ELF-1 (cell line): ENCODE measurements at places on chromosomes 3 and 15.

DNA sequence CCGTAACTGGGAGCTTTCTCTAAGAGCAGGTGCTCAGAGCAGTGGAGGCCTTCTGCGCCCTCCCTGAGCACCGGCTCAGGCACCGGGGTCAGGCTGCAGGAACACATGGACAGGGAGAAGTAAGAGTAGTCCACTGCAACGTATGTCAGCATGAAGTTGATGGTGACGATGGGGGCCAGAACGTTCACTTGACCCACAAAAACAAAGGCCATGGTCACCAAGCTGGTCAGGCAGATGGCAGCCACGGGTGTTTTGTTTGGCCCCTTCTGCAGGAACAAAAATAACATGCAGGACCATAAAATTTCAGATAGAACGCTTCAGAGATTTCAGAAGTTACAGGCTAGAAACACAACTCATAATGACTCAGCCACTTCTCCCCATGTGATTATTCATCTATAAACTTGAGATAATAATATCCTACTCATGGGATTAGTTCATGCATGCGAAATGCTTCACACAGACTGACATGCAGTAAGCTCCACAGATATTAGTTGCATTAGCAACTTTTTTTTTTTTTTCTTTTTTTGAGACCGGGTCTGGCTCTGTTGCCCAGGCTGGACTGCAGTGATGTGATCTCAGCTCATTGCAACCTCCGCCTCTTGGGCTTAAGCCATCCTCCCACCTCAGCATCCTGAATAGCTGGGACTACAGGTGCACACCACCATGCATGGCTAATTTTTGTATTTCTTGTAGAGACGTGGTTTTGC, 52.2 kb upstream of the HEG1 start:
- no peak for DNase-seq

GRCh38 chr3:123634149-123635051, 49.5 kb upstream of the HACD2 start:
- no peak for DNase-seq

DNA sequence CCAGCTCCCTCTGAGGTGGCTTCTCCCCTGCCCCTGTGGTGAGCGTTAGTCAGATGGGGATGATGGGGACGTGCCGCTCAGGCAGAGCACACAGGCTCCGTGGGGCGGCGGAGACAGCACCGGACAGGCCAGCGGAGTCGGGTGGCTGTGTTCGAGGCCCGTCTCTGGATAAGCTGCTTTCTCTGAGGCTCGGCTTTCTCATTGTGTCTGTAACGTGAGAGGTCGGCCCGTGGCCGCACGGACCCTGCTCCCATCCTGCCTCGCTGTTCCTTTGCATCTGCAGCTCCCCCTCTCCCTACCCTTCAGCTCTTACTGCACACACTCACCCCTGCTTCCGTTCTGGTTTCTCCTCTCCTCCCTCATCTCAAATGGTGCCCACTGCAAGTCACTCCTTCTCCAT, 62.5 kb downstream of the FAM43A start:
- no peak for DNase-seq

DNA sequence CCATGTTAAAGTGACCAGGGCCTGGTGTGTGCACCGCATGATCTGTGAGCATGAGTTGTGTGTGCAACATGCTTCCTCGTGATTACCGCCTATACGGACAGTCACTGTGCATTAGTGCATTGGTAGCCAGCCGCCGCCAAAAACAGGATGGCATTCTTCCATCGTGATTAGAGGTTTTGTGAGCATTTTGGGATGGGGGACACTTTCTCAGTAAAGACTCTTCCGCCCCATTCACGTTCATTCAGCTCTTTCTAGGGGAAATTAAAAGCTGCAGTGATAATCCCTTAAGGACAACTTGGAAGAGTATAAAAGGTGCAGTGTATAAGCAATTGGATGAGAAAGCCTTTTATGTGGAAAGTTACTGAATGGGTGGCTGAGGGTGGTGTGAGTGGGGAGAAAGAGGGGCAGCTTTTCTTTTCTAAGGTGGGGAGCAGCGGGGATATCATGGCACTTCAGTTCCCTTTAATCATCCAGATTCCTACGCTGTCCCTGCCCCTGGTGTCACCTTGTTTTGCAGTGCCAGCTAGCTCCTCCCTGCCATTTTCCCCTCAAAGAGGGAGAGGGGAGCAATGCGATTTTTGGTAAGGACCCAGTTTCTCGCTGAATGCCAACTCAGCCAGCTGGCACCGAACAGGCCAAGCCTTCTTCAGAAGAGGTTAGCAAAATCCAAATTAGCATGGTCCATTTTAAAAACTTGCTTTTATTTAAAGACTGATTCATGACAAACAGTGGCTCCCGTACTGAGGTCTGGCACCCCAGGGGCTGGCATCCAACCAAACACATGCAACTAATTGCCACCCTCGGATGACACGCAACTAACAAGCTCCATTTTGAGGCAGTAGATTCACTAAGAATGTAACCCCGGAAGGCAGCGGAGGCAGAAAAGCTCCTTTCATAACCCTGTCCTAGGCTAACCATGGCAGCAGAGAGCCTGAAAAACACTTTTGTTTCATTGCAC, 447.8 kb downstream of the FHIT start:
- DNase-seq: no peak

GRCh38 chr3:32751377-32751776, 66.4 kb downstream of the CNOT10 start:
- DNase-seq: no peak

DNA sequence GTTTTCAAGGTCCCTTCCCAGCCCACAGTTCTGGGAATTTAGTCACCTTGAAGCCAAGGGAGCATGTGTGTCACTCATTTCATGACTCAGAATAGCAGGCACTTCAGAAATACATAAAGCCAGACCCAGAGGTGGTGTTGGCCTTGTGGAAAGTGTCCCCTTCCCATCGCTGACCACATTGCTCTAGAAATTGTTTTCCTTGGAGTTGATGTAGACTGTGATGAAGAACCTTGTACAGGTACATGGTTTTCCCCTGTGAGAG, 158.8 kb downstream of the SLCO3A1 start:
- no peak for DNase-seq

- DNase-seq: no peak
These were observed 9.9 kb downstream of the PLXNA1 start for GRCh38 chr3:126992776-126993175.

- DNase-seq: no peak
These were observed 58.5 kb upstream of the CCR4 start for GRCh38 chr3:32892625-32893598.

DNA sequence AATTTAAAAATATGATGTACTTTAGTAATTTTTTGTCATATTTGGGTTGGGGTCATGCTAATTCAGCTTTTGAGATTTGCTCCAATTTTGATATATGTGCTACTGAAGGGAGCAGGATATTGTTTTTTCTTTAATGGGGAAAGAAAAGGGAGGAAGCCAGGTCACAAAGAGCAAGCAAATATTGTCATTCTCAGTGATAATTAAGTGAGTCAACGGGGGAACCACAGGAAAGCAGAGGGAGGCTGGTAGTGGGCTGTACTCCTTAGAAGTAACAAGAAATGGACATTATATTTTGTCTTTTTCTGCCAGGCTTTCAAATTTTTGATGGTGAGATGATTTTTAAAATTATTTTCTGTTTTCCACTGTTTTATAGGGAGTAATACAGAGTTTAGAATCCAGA, 45.6 kb upstream of the NMD3 start:
- no peak for DNase-seq

DNA sequence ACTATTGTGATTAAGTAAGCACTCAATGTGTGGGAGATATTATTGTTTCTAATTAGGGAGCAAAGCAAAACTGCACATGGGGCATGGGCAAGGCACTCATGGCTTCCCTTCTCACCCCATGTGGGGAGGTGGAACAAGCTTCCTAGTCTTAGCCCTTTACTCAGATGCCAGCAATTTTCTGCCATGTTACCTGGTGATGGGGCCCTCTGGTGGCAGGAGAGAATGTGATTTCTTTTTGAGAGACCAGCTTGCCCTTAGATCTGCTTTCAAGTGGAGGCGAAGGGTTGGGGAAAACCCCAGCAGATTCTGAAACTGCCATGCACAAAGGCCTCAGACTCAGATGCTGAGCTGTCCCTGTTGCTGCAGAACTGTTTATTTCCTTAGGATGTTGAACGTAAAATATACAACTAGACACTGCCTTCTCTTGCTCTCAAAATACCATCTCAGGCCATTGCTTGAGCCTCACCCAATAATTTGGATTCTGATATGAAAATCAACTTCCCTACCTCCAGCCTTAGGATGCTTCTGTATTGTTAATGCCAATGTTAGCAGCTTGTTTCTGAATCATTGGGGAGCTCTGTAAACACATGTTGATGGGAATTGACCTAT, 130.2 kb upstream of the TPRG1 start:
- DNase-seq: peak; percentile 67

DNA sequence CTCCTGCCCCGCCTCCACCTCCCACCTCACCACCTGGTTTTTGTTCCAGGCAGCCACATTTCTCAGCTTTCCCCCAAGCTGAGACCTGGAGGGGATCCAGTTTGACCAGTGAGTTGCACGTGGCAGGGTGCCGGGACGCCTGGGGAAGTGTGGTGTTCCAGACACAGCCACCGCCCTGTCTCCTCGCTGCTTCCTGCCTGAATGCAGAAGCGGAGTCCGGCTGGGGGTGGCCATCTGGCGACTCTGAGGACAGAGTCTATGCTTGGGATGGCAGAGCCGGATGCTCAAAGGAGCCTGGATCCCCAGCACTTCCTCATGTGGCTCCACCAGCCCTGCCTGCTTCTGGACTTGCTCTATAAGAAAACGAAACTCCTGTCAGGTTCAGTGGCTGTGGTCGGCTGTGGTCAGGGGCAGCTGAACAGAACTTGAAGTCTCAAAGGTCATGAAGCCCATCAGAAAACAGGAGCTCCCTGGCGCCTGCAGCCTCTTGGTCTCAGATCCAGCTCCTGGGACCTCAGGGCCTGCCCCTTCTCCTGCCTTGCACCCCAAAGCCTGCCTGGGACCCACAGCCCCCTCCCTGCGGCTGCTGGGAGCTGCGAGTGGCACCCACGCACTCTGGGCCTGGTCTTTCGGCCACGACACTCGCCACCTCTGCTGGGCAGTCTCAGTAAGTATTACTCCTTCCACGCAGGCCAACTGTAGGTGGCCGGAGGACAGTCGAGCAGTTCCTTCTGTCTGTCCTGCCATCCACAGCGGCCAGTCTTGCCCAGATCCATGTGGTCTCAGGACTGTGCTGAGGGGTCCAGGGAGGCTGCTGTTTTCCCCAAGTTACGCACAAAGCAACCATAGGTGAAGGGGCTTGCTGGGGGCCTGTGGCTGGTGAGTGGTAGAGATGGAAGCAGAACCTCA, 112.8 kb upstream of the MEF2A start:
- DNase-seq: no peak

DNA sequence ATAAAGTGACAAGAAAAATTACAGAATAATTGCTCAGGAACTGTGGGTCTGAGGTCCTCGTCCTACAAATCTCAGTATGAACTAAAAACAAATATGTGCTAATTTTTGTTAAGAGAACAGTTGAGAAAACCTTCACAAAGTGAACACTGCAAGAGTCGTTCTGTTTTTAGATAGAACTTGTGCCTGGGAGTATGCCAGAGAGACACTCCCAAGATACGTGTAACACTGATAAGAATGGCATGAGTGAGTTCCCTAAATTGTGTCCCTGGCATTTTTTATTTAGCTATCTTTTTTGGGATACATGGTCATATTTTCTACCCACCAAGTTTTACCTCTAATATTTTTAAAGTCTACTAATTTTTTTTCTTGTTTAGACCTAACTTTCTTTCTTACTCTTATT, 860.0 kb upstream of the NR2F2 start:
- DNase-seq: no peak

DNA sequence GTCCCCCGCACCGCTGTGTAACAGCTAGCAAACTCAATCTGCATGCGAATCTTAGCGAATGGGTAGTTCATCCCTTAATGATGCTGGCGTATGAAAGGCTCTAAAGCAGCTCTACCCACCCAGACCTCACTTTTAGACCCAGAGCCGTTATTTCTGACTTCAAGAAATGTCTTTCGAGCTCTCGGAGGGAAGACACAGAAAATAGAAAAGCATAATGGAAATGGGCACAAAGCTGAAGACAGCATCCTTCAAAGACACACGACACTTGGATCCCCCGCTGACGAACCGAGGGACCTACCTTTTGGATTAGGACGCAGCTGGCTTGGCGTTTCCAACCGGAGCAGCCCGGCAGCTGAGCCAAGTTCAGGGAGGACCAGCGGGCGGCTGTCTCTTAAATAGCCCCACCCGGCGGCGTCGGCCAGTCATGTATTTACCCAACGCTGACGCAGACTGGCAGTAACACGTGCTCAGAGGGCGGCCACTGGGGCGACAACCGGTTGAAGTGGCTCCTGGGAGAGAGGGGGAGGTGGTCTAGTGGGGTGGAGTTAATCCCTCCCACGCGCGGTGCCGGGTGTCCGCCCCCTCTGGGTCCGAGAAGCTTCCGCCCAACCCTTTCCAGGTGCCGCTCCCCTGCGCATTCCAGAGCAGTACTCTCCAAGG, 1.5 kb downstream of the CCK start:
- DNase-seq: peak; percentile 86

GRCh38 chr15:25710184-25710583, 152.9 kb downstream of the ATP10A start:
- DNase-seq: peak; percentile 76

GRCh38 chr3:110568246-110568645, 503.4 kb upstream of the NECTIN3 start:
- no peak for DNase-seq

DNA sequence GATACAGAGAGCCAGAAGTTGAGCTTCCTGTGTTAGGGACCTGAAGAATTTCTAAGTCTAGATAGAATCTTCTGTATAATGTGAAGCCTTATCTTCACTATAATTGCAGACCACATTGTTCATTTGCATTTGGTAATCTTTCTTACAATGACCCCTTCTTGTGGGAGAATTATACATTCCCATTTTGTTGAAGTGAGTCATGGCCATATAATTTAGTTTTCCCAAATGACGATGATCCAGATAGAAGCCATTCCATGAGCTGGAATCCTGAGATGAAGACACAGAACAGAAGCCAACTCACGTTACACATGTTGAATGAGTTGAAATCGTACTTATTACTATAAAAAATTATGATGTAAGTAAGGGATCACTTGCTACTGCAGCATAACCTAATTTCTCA, 187.8 kb downstream of the TUSC7 start:
- no peak for DNase-seq

GRCh38 chr15:70466305-70466704, 297.1 kb downstream of the UACA start:
- DNase-seq: no peak

DNA sequence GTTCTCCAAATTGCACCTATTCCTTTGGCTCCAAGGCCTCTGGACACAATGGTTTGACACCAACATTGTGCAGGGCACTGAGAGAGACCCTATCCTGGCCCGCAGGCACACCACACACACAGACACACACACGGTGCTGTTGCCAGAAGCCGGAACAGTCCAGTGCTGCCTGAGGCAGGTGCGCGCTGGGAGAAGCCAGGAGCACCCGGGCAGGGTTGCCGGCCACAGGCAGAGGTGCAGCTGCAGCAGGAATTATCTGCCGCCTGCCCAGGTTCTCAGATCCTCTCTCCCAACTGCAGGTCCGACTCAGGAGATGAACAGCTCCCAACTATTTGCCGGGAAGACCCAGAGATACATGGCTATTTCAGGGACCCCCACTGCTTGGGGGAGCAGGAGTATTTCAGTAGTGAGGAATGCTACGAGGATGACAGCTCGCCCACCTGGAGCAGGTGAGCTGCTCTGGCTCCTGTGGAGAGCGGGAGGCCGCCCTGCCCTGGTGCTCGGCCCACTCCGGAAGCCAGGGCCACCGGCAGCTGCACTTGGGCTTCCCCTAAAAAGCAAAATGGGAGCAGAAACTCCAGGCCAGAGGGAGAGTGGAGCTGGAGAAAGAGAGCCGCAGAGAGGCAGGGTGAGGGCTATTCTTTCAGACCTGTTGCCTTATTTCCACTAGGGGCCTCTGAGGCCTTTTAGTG, 42.9 kb downstream of the CHDH start:
- peak; percentile 28 for DNase-seq
